ENCODE measurements at places on chromosomes 4 and X.

- no peak for DNase-seq
These were observed 8.1 kb downstream of the SLC34A2 start for GRCh38 chr4:25663781-25664180.

DNA sequence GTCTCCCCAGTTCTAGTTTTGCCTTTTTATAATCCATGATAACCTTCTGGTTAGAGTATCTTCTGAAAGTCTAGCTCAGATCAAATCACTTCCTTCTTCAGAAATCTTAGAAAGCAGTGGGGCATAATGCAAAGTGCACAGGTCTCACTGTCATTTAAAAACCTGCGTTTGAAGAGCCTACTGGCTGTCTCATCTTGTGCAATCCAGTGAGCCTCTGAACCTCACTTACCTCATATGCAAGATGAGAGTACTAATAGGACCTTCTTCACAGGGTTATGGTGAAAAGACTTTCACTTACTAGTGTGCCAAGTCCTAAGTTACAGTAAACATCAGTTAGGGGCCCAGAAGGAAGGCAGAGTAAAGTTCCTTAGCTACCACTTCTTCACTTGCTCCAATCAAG is 131.4 kb downstream of the ENOX2 start:
- DNase-seq, result no peak

DNA sequence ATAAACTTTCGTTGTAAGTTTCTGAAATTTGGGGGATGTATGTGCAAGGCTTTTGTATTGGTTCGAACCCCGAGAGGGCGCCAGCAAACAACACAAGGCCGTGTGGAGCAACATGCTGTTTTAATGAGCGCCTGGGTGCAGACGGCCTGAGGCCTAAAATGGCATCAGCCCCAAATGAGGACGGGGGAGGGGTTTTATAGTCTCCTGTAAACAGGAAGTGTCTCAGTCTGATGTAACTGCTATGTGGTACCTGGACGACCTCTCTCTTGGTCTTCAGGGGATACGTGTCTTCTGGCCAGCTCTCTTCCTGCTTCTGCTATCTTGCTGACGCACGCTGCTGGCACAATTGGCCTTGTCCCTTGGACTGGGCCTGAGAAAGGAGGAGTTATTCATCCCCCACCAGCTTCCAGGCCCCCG is 1348.0 kb downstream of the ADGRL3 start:
- no peak for DNase-seq

DNA sequence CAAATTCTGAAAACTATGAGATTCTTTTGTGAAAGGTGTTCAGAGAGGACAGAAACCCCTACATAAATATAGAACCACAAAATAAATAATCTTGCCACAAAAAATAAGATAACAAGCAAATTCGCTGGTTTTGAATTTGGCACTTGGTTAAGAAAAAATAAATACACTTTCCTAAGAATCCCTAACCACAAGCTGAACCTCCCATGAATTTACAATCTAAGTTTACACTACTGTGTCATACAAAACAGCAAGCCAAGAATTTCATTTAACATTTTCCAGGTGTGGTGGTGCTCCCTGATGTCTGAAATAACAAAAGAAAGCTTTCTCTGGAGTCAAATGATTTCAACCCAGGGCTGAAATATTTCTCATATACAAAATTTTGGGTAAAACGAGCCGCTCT is 121.0 kb downstream of the KCNIP4 start:
- no peak for DNase-seq

GRCh38 chrX:149504226-149504914 is 736 bp downstream of the IDS start:
- DNase-seq, result no peak

DNA sequence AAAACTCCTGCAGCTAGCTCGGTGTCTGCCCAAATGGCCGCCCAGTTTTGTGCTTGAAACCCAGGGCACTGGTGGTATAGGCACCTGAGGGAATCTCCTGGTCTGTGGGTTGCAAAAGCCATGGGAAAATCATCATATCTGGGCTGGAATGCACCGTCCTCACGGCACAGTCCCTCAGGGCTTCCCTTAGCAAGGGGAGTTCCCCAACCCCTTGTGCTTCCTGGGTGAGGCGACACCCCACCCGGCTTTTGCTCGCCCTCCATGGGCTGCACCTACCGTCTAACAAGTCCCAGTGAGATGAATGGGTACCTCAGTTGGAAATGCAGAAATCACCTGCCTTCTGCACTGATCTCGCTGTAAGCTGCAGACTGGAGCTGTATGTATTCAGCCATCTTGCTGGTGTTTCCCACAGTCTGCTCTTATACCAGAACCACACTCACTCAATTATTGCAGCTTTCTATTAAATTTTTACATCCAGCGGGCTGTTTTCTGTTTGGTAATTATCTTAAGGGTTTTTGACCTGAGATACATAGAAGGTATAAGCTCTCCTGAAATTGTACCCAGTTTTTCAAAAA is 36.7 kb upstream of the NPNT start:
- DNase-seq, result no peak

- no peak for DNase-seq
These were observed 99.3 kb upstream of the PRKG2 start for GRCh38 chr4:81314196-81314896.

DNA sequence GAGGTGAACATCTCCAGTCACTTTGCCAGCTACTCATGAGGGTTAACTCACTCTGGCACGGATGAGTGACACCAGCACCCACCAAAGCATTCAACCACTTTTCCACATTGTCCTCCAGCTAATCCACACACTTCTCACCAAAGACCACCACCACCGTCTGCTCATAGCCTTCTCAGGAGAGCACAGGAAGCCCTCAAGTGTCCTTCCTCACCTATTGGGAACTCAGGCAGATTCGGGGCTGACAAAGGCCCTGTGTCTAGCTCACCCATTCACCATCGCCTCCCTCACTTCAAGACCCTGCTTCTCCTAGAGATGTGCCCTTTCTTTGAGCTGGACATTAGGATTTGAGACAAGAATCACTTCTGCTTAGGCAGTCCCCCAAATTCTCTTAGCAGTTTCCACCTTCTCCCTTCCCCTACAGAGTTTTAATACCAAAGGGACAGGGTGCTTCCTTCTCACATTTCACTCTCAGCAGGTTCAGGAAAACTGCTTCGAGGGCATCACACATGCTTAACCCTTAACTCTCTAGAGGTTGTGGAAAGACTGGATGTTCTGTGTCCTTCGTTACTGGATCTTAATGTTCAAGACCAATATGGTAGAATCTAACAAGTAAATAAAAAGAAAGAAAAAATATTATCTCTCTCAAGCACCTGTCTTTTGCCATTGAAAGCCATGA is 11.0 kb downstream of the RXFP1 start:
- DNase-seq, result no peak

GRCh38 chr4:158459085-158459820 is 62.4 kb upstream of the RXFP1 start:
- no peak for DNase-seq

- DNase-seq, result no peak
These were observed 4.0 kb upstream of the CCNG2 start for GRCh38 chr4:77153006-77153405.

GRCh38 chr4:6316461-6317003 is 46.9 kb downstream of the WFS1 start:
- DNase-seq, result no peak

DNA sequence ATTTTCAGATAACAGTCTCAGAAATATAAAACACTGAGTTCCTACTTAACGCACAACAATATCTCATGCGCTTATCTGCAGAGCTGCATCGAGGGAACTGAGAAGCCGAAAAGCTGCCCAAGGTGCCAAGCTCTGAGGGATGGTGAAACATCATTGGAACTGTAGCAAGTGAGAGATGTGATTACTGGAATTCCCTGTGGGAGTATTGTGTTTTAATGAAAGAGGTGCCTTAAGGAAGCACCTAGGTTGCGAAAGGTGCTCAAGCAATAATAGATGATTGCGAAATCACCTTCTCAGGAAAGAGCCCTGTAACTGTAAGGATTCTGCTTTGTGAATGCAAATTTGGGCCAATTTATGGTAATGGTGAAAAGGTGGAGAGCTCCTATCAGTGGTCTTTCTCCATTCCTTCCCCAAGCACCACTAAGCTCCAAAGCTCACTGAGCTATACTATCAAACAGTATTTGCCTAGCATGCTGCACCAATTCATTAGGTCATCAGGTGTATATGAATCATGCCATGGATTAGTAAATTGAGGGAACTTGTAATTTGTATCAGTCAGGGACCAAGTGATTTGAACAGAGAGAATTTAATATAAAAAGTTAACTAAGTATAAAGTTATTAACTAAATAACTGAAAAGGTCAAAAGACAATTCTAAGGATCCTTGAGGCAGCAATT is 59.0 kb upstream of the ATP8A1 start:
- DNase-seq, result no peak

GRCh38 chrX:109440475-109440874 is 41.4 kb downstream of the GUCY2F start:
- DNase-seq, result no peak

All from natural killer cell treated with Interleukin-12 subunit alpha and Interleukin-12 subunit beta and Interleukin-15 and Interleukin-18, amount 100 ng/mL, for 72 hours (primary cell).